ENCODE measurements at places on chromosomes 3 and 15.

DNA sequence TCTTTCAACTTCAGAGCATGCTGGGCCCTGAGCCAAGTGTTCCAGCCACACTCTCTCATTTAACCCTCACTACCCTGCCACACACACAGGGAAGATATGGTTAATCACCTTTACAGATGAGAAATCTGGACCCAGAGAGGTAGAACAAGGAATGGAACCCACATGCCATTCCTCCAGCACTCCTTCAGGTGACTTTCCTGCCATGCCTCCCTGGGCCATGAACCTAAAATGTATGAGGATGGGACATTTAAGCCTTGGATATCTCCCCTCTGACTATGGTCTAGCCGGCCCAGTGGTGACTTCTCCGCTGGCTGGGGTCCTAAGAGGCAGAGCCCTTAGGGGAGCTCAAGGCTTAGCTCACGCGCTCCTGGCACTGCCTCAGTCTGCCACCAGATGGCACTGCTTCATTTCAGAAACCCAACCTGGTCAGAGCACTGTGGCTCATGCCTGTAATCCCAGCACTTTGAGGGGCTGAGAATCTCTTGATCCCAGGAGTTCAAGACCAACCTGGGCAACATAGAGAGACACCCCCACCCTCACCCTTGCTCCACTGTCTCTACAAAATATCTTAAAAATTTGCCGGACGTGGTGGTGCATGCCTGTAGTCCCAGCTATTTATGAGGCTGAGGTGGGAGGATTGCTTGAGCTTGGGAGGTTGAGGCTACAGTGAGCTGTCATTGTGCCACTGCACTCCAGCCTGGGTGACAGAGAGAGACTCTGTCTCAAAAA is 2.2 kb upstream of the DCAF1 start:
- peak; percentile 87 for DNase-seq

- no peak for DNase-seq
Observed at GRCh38 chr3:34207002-34207401, 408.6 kb downstream of the PDCD6IP start.

DNA sequence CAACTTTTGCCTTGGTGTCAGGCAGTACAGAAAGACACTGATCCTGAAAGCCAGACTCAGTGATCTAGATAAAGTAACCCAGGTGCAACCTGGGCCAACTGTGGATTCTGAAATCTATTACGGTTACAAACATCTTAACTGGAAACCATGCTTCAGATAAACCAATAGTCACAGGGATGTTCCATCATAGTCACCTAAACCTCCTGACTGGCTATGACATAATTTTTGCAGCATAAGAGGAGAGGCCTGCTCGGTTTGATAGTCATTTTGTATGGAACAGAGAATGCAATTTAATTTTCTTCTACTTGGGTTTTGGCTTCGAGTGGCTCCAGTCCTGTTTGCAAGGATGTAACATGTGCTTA is 3.7 kb downstream of the SLCO3A1 start:
- DNase-seq: no peak

GRCh38 chr3:46646700-46647099 is 34.4 kb downstream of the FAM240A start:
- DNase-seq: no peak

DNA sequence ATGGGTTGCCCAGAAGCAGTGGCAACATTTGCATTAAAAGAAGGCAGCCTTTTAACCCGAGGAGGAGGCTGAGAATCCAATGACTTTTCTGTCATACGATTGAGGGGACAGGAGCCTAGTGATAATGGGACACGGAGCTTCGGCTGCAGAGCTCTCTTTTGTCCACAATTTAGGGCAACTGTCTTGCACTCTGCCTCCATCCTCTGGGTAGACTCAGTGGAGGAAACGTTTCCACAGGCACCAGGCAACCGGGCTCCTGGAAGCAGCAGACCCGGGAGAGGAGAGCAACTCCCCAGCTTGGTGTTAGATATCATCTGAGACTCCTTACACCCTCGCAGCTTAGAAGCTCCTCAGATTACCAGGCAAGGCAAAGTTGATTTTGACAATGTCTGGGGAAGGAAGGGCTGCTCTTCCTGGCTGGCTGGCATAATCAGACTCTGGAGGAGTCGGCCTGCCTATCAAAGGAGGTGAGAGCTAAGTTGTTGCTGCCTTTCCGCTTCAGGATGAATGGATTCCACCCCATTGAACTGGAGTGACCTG is 43.5 kb upstream of the RNU6-1 start:
- DNase-seq: no peak

DNA sequence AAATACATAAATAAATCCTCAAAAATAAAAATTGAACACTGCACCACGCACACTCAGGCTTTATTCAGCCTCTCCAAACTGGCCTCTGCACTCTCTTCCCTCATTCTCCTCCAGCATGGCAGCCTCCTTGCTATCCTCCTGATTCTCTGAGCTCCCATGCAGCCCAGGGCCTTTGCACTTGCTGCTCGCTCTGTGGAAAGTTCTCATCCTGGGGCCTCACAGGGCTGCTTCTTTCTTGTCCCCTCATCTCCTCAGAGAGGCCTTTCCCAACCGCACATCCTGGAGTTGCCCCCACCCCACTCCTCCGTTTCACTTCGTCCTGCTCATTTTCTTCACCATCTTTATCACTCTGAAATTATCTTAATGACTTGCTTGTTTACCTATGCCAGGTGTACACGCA is 123.0 kb downstream of the SHQ1 start:
- no peak for DNase-seq

GRCh38 chr3:58899159-58899952 is 150.5 kb downstream of the CFAP20DC start:
- peak; percentile 44 for DNase-seq

GRCh38 chr15:31179693-31180092 is 78.2 kb upstream of the TRPM1 start:
- DNase-seq: no peak

DNA sequence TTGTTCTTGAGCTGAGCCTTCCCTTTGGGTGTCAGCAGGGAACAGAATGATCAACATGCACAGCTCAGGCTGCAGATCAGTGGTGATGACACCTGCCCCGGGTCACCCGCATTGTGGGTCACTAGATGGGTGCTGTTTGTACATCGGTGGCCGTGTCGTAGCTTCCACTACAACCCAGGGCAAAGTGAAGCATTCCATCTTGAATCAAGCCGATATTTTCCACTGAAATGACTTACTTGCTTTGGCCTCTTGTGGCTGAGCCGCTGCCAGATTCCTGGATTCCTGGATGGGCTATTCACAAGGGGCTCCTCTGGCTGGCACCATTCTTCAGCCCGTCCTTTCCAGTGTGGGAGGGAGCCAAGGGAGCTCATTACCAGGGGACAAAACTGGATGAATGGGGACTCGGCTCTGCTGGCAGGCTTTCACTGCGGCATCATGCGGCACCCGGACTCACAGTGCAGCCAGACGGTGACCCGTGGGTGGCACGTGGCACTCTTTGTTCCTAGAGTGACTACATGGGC is 65.6 kb downstream of the SLCO3A1 start:
- peak; percentile 80 for DNase-seq

DNA sequence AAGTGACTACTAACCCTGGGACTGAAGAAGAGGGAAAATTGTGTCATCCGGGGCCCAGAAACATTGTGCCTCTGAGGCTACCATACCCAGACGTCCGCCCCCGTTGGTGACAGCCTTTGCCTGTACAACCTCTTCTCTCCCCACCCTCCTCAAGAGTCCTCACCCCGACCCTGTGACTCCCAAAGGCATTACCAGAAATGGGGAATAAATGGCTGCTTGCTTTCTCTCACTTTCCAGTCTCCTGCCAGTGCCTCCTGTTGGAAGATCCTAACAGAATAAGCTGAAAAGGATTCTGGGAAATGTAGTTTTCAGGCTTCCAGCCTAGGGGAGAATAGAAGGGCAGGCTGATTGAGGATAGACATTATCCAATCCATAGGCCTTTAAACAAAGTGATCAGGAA is 30.8 kb upstream of the SLC25A36 start:
- no peak for DNase-seq

DNA sequence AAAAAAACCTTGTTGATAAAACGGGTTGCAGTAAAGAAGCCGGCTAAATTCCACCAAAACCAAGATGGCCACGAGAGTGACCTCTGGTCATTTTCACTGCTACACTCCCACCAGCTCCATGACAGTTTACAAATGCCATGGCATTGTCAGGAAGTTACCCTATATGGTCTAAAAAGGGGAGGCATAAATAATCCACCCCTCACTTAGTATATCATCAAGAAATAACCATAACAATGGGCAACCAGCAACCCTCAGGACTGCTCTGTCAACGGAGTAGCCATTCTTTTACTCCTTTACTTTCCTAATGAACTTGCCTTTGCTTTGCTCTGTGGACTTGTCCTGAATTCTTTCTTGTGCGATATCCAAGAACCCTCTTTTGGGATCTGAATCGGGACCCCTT is 14.4 kb upstream of the CDC25A start:
- DNase-seq: no peak

DNA sequence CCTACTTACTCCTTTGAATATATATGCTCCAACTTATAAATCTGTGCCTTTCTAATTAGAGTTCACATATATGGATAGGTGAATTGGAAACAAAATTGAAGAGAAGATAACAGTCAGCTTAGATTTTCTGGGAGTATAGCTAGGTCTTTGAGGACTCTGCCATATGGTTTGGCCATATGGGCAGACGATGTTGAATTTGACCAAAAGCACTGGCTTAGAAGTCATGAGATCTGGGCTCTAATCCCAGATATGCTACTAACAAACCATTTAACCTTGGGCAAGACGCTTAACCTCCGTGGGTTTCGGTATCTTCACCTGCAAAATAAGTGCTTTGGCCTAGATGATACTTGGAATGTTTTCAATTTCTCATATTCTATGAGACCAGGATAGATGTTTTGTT is 154.1 kb downstream of the LSAMP start:
- no peak for DNase-seq

DNA sequence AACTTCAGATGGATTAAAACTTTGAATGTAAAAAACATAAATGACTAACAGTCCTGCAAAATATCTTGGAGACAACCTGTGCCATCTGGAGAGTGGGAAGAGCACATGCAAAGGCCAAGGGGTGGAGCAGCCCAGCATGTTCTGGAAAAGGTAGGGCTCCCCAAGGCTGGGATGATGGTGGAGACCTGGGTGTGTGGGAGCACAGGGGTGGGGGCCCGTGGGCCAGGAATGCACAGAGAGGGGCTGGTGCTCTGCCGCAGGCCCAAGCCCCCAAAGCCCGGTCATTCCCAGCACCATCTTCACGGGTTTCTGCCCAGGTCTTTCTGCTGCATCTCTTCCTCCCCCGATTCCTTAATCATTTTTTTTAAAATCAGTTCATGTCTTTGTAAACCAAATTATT is 9.7 kb upstream of the GATA2 start:
- DNase-seq: no peak

GRCh38 chr15:41822471-41822870 is 5.4 kb upstream of the JMJD7 start:
- DNase-seq: no peak

DNA sequence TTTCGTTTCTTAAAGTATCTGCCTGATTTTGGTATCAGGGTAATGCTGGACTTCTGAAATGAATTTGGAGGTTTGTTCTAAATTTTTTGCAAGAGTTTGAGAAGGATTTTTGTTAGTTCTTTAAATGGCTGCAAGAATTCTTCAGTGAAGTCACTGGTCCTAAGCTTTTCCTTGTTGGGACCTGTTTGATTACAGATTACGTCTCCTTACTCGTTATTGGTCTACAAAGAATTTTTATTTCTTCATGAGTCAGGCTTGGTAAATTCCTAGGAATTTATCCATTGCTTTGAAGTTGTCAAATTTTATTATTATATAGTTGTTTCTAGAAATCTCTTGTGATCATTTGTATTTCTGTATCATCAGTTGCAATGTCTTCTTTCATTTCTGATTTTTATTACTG is 196.0 kb downstream of the DPH6 start:
- DNase-seq: no peak

DNA sequence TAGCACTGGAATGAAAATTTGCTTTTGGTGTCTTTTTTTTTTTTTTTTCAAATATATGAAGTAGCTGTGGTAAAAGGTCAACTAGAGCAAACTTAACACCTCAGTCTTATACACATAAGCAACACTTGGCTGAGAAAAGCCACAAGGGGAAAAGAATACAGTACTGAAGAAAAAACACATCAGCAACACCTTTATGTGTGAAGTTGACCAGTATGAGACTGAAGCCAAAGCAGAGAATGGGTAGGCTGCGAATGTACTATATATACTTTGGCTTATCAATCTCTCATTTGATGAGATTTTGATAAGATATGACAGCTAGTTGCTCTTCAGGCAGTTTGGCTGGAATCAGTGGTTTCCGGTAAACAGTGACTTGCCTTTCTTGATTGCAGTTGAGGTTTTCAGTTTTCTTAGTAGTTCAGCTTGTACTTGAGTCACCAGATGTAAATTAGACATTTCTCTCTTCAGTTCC is 22.0 kb upstream of the ZCWPW2 start:
- DNase-seq: no peak

DNA sequence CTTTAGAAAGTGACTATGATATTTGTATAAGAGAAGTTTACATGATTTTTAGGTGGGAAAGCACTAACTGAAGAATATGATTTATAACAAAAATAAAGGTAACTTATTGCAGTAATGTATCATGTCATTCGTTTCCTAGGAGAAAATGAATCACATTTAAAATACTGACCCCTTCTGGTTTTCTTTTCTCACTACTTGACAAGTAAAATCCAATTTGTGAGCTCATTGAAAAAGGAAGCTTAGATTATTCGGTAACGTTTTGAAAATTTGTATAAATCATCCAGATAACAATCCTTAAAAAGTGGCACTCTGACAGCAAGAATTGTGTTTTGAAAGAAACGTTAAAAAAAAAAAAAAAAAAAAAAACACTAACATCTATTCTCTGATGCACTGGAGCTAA is 39.0 kb downstream of the NSUN3 start:
- DNase-seq: no peak

- no peak for DNase-seq
Observed at GRCh38 chr3:101133652-101134051, 140.4 kb upstream of the ABI3BP start.

DNA sequence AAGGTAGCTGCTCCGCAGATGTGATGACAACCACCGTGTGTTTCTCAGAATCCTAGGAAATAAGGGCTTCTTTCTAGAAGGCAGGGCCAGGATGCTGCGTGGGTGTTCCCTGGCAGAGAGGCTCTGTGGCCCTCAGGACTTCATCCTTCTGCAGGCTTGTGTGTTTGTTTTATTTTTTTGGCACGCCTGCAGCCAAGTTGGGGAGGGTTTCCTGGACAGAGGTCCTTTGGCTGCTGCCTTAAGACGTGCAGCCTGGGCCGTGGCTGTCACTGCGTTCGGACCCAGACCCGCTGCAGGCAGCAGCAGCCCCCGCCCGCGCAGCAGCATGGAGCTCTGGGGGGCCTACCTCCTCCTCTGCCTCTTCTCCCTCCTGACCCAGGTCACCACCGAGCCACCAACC is at the start of gene CLEC3B:
Gene CLEC3B, plus strand, starts transcription at position 266 of the 400 bp plus-strand sequence. Its CDS starts 60 bp downstream, at position 326.
- peak; percentile 85 for DNase-seq

GRCh38 chr3:128620268-128620691 is 30.3 kb downstream of the RPN1 start:
- no peak for DNase-seq

DNA sequence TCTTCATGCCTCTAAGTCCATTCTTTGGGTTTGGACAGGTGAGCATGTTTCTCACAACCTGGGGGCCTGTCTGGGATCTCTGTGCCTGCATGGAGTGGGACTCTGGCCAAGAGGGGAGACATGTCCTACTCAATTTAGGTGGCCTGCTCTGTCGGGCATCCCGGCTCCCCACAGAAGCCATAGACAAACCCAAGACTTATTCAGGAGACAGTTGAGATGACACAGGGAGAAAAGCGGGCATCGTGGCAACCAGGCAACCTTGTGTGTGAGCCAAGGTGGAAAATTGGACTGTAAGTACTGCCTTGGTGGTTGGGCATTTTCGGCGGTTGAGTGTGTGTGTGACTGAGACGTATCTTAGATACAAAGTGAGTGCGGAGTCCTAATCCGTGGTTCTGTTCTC is 40.5 kb downstream of the PPCDC start:
- DNase-seq: no peak

GRCh38 chr15:40136470-40137302 is 24.2 kb upstream of the BUB1B start:
- no peak for DNase-seq
